ENCODE measurements at places on chromosomes 11 and 22. TPM values are rescaled to one million over a fixed set of nuclear protein-coding genes. Genes with fewer than 3 reads are reported as not detected.

DNA sequence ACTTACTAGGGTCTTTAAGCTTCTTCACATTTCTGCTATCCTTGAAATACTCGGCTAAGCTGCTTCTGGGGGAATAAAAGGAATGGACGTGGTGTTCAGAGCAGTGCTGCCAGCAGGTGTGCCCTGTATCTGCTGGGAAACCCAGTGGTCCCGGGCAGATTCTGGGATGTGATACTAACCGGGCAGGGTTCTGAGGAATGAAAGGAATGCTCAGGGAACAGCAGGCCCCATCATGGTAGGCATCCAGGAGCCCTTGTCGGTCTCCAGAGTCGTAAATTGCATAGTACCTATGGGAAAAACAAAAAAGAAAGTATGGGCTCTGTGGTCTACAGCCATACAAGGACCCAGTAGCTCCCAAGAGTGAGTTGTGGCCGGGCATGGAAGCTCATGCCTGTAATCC is 4.5 kb upstream of the TMEM223 start:
- DNase-seq: no peak

Gene CBLIF
- not detected for total RNA-seq

Gene OR51I1
- 0.63 TPM for total RNA-seq

Gene LRRN4CL
- 10.9 TPM for total RNA-seq
